NCI-H345 (cell line): ENCODE measurements at places on chromosomes 7 and 10.

DNA sequence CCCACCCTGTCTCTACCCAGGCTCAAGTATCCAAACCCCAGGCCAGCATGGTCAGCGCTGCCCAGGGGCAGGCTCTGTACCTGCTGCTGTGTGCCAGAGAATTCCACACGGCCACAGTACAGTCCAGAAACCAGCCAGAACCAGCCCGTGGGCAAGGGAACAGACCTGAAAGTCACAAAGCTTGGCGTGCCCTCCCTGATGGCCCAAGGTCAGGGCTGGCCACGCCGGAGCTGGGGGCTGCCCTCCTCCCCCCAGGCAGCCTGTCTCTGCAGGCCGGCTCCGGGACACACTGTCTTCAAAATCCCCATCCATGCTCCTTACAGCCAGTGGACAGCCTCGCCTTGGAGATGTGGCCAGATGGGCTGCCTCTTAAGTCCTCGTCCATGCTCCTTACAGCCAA is 78.4 kb downstream of the CTBP2 start:
- DNase-seq = no peak

DNA sequence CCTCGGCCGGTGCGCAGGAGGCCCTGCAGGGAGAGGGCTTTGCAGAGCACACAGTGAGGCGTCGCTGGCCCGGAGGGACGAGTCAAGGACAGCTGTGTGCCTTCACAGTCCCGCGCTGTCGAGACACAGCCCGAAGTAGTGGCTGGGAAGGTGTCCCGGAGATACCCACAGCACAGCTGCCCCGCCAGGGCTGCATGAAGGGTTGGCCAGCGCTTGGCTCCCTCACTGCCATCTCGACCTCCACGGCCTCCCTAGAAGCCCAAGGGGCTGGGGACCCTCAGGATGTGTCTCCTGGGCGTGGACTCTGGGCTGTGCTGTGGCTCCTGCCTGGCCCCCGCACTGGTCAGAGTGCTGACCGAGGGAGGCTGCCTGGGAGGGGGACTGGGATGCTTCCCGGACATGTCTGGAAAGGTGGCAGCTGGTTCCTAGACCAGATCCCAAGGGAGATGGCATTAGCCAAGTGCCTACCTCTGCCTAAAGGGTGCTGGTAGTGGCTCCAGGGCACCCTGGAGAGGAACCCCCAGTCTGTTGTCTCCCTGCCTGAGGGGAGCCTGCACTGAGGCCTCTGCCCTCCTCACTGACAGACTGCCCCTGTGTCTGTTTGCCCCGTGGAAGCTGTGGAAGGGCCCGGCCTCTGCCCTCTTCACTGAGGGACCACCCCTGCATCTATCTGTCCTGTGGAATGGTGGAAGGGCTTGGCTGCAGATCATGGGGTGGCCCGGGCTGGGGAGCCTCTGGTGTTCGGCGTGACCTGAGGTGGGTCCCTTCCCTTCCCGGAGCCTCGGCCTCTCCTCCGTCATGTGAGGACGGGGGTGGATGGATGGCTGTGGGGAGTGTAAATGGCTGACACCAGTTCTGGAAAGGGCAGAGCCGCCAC is 5.8 kb downstream of the ELFN1 start:
- DNase-seq = no peak

GRCh38 chr10:33271969-33272583 is 62.4 kb downstream of the NRP1 start:
- no peak for DNase-seq

- DNase-seq = no peak
These were observed 78.2 kb upstream of the ZNF92 start for GRCh38 chr7:65295409-65295808.

GRCh38 chr10:120347644-120348043 is 109.4 kb upstream of the PLPP4 start:
- no peak for DNase-seq

GRCh38 chr10:114131094-114131493 is 42.9 kb downstream of the CCDC186 start:
- DNase-seq = no peak

- no peak for DNase-seq
These were observed 239.2 kb downstream of the COBL start for GRCh38 chr7:51077316-51077986.

GRCh38 chr10:5545778-5546710 is 21.3 kb downstream of the CALML3 start:
- peak; percentile 24 for DNase-seq

DNA sequence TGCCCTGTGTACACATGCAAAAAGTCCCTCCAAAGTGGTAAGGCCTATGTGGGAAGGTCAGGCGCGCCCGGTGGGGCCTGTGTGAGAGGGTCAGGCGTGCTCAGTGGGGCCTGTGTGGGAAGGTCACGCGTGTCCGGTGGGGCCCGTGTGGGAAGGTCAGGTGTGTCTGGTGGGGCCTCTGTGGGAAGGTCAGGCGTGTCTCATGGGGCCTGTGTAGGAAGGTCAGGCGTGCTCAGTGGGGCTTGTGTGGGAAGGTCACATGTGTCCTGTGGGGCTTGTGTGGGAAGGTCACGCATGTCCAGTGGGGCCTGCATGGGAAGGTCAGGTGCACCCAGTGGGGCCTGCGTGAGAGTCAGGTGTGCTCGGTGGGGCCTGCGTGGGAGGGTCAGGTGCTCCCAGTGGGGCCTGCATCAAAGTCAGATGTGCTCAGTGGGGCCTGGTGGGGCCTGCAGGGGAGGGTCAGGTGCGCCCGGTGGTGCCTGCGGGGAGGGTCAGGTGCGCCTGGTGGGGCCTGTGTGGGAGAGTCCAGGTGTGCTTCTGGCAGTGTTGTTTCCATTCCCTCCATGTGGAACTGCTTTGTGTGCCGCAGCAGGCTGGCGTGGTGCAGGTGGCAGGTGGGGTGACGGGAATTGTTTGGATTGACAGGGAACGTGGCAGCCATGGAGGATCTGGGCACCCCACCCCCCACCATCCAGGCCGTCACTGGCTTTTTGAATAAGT is 15.4 kb downstream of the LRRC27 start:
- DNase-seq = no peak

DNA sequence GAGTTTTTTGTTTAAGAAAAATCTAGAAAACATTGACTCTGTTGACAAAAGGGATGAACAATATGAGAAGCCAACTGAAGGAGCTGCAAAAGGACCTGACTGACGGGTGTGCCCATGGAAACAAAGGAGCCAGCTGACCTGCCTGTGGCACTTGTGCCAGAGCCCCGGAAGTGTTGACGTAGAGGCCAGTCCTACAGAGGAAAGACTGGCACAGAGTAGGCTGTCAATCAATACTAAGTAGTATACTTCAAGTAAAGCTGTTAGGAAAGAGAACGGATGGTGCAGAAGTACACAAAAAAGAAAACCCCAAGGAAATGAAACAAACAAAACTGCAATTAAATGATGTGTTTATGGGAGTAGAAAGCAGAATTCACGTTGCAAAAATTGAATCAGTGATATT is 19.0 kb upstream of the ABI1 start:
- DNase-seq = peak; percentile 45

- DNase-seq = no peak
These were observed 38.7 kb upstream of the HMX3 start for GRCh38 chr10:123097039-123097438.

GRCh38 chr7:92916770-92917224 is 80.4 kb upstream of the CDK6 start:
- DNase-seq = peak; percentile 39

DNA sequence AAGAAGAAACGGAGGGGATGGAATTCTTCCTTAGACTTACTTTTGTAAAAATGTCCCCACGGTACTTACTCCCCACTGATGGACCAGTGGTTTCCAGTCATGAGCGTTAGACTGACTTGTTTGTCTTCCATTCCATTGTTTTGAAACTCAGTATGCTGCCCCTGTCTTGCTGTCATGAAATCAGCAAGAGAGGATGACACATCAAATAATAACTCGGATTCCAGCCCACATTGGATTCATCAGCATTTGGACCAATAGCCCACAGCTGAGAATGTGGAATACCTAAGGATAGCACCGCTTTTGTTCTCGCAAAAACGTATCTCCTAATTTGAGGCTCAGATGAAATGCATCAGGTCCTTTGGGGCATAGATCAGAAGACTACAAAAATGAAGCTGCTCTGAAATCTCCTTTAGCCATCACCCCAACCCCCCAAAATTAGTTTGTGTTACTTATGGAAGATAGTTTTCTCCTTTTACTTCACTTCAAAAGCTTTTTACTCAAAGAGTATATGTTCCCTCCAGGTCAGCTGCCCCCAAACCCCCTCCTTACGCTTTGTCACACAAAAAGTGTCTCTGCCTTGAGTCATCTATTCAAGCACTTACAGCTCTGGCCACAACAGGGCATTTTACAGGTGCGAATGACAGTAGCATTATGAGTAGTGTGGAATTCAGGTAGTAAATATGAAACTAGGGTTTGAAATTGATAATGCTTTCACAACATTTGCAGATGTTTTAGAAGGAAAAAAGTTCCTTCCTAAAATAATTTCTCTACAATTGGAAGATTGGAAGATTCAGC is 158.7 kb upstream of the LANCL2 start:
- no peak for DNase-seq
